Osteoblast (primary cell): ENCODE measurements at places on chromosomes 2 and 18. TPM values are rescaled to one million over a fixed set of nuclear protein-coding genes. Genes with fewer than 3 reads are reported as not detected.

- no peak for DNase-seq
- H3K27me3 ChIP-seq, result no peaks in the 10 kb centered on the region
- peaks cover 3% of the 10 kb centered on the region for H3K4me1 ChIP-seq
Measured at GRCh38 chr18:55651236-55651635, 63.2 kb upstream of the TCF4 start.

DNA sequence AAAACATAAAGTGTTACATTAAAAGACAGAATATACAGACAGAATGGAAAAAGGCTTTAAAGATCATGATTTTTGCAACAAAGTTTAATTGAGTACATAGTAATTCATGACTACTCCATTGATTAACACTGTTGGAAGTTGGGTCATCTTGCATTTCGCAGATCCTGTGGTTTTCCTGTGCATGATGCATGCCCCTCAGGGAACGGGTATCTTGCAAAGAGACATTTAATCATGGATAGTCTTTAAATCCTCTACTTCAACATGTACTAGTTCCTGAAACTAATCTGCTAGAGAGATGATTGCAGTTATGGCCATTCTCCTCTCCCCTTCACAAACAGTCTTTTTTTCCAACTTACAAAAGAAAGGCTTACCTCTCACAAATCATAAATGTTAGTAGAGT lies 155.6 kb upstream of the DSEL start:
- no peak overlapping the region for H3K4me3 ChIP-seq
- no peaks in the 10 kb centered on the region for H3K36me3 ChIP-seq
- peak overlapping the region; percentile 35 for H3K27ac ChIP-seq
- peaks cover 30% of the 10 kb centered on the region for H3K4me1 ChIP-seq
- no peaks in the 10 kb centered on the region for H3K27me3 ChIP-seq
- no peak for DNase-seq

GRCh38 chr18:61167902-61168301 lies 165.3 kb upstream of the CDH20 start:
- no peak overlapping the region for H3K4me3 ChIP-seq
- H3K27me3 ChIP-seq, result no peaks in the 10 kb centered on the region
- no peaks in the 10 kb centered on the region for H3K4me1 ChIP-seq
- H3K27ac ChIP-seq, result no peak overlapping the region

DNA sequence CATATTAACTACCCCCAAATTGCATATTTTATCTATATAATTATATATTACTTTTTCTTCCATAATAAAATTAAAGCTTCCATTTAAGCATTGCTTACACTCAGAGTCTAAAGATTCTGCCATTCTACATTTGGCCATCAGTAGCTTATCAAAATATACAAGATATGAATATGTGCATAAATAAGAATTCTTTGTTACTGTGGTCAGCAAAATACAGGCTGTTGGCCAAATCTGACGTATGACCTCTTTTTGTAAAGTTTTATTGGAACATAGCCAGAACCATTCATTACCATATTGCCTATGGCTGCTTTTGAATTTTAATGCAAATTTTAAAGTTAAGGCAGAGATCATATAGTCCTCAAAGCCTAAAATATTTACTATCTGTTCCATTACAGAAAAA lies 643.9 kb upstream of the VRK2 start:
- no peaks in the 10 kb centered on the region for H3K36me3 ChIP-seq
- no peaks in the 10 kb centered on the region for H3K27me3 ChIP-seq
- H3K4me3 ChIP-seq, result no peak overlapping the region
- no peak overlapping the region for H3K27ac ChIP-seq

DNA sequence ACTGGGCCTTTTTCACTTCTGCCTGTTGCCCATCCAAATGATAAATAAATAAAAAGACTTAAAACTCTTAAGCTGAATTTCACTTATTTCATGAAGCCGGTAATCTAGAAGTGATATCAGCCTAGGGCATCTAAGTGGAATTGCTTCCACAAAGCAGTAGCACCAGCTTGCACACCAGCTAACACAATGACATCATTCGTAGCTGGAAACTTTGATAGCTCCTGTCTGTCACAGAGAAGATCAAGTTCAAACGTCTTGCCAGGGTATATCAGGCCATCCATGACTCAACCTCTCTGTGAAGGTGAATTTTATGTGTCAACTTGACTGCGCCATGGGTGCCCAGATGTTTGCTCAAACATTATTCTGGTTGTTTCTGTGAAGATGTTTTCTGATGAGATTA lies 161.7 kb upstream of the MYT1L start:
- no peak overlapping the region for H3K27ac ChIP-seq
- no peak overlapping the region for H3K4me3 ChIP-seq
- H3K36me3 ChIP-seq, result no peaks in the 10 kb centered on the region
- no peak for DNase-seq
- no peaks in the 10 kb centered on the region for H3K4me1 ChIP-seq

The VSNL1 gene
- 0.29 and 0.36 TPM in 2 replicates for total RNA-seq

- H3K27ac ChIP-seq, result no peak overlapping the region
- no peak overlapping the region for H3K4me3 ChIP-seq
- DNase-seq, result no peak
- no peaks in the 10 kb centered on the region for H3K36me3 ChIP-seq
- H3K4me1 ChIP-seq, result peaks cover 7% of the 10 kb centered on the region
- no peaks in the 10 kb centered on the region for H3K27me3 ChIP-seq
Measured at GRCh38 chr18:21702602-21703001, 2.0 kb downstream of the ABHD3 start.

The FLACC1 gene
- 0.72 and 1.5 TPM in 2 replicates for total RNA-seq

The RNF125 gene
- total RNA-seq, result under 0.01 and 0.59 TPM in 2 replicates

DNA sequence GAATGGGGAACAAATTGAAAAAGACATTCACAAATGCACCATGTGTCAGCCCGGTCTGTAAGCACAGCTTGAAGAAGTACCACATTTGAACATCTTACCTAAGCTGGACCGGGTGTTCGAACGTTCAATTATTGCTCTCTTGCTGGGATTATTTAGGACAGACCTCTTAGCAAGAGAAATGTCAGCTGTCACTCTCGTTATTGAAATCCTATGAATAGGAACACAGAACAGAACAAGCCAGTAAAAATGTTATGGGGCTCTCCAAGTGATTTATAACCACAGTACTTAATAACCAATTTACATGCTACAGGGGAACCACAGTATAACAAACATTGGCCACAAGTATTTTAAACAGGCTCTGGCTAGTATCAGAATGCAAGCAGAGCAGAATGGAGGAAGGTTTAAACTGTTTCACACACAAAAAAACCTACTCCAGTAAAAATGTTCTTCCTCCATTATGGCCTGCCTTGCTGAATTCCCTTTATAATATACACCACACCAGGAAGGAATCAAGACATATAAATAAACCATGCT lies 32.5 kb upstream of the ARL5A start:
- no peaks in the 10 kb centered on the region for H3K4me1 ChIP-seq
- no peak for DNase-seq
- H3K4me3 ChIP-seq, result no peak overlapping the region
- H3K27me3 ChIP-seq, result no peaks in the 10 kb centered on the region
- H3K36me3 ChIP-seq, result no peaks in the 10 kb centered on the region

GRCh38 chr2:25825238-25825637 lies 53.0 kb downstream of the ASXL2 start:
- H3K27ac ChIP-seq, result no peak overlapping the region
- no peaks in the 10 kb centered on the region for H3K27me3 ChIP-seq
- no peak overlapping the region for H3K4me3 ChIP-seq
- DNase-seq, result no peak

The PDE1A gene
- total RNA-seq, result 42.0 and 69.2 TPM in 2 replicates

DNA sequence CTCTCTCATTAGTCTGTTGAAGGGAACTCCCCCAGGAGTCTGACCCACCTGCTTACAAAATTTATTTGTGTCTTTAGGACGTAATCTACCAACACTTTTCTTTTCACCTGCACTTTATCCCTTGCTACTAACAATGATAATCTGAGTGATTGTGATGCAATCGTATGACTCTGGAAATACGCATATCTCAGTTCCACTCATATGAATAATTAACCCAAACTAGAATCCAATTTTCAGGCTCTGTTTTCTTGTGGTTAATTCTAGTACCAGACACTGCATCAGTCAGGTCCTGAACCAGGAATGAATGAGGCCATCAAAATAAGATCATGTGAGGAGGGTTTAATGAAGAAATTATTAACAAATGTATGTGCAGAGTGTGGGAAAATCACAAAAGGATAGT lies 158.4 kb upstream of the SRD5A2 start:
- H3K4me1 ChIP-seq, result no peaks in the 10 kb centered on the region
- no peak overlapping the region for H3K4me3 ChIP-seq
